ENCODE measurements at places on chromosomes 5 and 9. TPM values are rescaled to one million over a fixed set of nuclear protein-coding genes. Genes with fewer than 3 reads are reported as not detected.
A peak's percentile ranks its signal among the peaks of the same experiment; 100 is the strongest.

DNA sequence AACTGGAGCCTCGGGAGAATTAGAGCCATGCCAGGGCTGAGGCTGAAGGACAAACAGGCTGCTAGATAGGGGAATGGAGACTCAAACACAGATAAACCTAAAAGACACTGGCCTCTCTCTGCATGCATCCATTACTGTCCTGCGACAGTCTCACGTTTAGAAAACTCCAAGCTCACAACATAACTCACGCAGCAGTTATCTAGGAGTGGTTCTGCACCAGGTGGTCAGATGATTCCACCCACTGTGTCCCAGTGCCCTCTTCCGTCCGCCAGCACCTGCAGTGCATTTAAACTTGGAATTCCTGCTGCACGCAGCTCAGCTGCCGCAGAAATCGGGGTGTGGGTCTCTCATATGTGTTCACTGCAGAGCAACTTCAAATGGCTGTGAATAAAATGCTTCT is 272.6 kb upstream of the IRX2 start:
- no peak for DNase-seq

DNA sequence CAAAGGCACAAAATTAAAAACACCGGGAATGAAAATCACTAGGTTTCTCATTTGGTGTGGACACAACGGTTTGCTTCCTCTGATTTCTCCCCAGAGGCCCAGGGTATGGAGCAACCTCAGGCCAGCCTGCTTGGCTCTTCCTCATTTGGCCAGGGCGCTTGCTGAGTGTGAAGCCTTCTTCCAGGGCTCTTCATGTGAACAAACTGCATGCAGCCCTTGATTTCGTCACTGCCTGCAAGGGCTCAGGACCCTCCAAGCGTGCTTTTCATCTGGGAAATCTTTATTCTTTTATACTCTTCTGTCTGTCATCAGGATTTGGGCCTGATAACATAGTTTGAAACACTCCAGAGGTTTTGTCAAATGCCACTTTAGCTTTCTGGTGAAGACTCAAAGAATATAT is 122.6 kb upstream of the KLF4 start:
- no peak for DNase-seq

The ANKRD20A1 gene
- total RNA-seq = 1.5 TPM

The IFNA7 gene
- total RNA-seq = not detected

GRCh38 chr5:34412736-34413135 is 243.4 kb upstream of the RAI14 start:
- no peak for DNase-seq

- DNase-seq = no peak
Measured at GRCh38 chr5:157233515-157233914, 32.4 kb upstream of the CYFIP2 start.

DNA sequence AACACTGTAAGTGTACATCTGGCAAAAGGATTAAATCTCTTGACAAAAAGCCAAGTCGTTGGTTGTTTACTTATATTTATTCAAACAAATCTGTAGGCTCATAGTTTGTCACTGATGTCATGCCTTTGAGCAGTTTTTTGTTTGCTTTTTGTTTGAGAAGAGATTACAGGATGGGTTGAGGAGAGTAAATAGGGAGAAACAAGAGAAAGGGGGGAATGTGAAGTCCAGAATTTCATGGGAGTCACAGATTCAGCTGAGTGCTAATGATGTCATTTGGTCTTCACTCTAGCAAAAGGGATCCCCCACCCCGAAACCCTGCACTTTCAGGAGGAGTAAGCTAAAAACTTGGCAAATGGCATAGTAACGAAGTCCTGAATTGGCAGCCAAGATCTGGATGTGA is 337.4 kb downstream of the GLIS3 start:
- no peak for DNase-seq

- no peak for DNase-seq
Measured at GRCh38 chr9:98902516-98902915, 41.2 kb upstream of the COL15A1 start.

- no peak for DNase-seq
Measured at GRCh38 chr9:112719241-112719691, 1.3 kb upstream of the INIP start.

The ALDOB gene
- total RNA-seq = not detected

GRCh38 chr5:142311725-142312124 is 13.1 kb downstream of the SPRY4 start:
- DNase-seq = no peak

GRCh38 chr5:144191998-144192397 is 21.3 kb downstream of the KCTD16 start:
- no peak for DNase-seq

DNA sequence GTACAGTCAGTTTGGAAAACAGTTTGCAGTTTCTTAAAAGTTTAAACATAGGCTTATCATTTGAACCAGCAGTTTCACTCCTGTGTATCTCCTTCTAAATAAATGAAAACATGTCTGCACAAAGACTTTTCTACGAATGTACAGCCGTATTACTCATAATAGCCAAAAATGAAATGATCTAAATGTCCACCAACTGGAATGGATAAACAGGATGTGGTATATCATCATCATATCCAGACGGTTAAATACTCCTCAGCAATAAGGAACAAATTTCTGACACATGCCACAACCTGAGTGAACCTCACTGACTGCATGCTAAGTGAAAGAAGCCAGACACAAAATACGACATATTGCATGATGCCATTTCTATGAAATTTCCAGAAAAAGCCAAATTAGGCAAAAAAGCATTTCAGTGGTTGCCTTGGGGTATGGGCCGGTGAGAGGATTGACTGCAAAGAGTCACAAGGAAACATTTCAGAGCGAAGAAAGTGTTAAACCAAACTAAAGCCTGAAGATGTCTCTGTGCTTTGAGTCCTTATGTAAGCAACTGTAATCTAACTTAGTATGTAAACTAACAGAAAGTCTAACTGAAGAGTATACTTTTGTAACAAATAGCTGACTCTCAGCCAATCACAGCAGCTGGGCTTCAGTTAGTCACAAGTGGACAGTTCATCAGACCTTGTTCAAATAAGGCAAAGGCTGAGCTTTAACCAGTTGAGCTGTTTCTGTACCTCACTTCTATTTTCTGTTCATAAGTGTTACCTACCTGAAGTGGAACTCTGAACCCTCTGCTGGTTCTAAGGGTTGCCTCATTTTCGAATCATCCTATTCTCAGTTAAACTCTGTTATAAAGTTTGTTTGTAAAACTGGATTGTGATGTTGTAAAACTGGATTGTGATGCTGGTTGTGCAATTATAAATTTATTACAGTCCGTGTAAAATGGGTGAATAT is 65.2 kb downstream of the TRIO start:
- DNase-seq = no peak

- DNase-seq = no peak
Measured at GRCh38 chr9:133957328-133957727, 34.8 kb downstream of the VAV2 start.

DNA sequence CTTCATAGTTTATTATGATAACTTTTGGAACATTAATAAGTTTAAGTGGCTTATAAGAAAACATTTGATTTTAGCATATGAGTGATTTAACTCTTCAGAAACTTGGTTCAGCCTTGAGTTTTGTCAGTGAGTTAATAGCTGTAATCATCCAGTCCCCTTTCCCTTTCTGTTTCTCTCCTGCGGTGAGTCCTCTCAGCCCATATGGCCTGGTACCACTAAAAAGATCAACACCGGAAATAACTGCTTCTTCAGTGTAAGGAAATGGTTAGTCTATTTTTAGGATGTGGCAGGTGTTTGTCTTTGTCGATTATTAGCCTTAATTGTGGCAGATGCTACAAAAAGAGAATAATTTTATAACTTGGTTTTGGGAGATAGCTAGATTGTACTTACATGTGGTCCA is 120.2 kb upstream of the GRHPR start:
- DNase-seq = peak; percentile 57

All from activated CD4-positive, alpha-beta memory T cell treated with anti-CD3 and anti-CD28 coated beads for 36 hours (primary cell).